ENCODE measurements at places on chromosomes 11 and 22.

DNA sequence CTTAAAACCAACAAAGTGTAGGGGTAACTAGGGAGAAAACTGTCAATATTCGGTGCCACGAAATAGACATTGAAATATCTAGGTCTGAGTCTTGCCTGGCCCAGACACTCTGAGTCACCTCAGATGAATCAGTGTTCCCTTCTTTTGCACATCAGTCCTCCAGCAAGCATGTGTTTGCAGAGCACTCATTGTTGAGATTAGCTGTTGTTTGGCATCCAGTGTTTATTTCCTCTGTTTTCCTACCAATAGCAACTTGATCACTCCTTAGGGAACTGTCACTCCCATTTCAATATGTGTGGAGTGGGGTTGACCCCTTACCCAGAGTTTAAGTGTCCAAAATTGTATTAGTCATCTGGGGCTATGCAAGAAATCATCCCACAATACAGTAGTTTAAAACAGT is 4.7 kb upstream of the ASCC2 start:
- DNase-seq: peak; percentile 71

DNA sequence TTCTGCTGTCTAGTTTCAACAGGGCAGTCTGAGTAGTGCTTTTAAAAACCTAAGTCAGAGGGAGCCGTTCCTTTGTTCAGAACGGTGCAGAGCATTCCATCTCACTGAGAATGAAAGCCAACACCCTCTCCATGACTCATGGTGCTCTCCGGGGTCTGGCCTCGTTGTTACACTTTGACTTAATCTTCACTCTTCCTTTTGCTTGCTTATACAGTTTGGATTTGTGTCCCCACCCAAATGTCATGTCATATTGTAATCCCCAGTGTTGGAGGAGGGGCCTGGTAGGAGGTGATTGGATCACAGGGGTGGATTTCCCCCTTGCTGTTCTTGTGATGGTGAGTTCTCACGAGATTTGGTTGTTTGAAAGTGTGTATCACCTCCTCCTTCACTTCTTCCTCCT is 292.2 kb downstream of the ST3GAL4 start:
- no peak for DNase-seq

- DNase-seq: no peak
Measured at GRCh38 chr11:35323076-35323868, 96.1 kb downstream of the SLC1A2 start.

- no peak for DNase-seq
Measured at GRCh38 chr22:45880091-45880715, 96.8 kb downstream of the WNT7B start.

DNA sequence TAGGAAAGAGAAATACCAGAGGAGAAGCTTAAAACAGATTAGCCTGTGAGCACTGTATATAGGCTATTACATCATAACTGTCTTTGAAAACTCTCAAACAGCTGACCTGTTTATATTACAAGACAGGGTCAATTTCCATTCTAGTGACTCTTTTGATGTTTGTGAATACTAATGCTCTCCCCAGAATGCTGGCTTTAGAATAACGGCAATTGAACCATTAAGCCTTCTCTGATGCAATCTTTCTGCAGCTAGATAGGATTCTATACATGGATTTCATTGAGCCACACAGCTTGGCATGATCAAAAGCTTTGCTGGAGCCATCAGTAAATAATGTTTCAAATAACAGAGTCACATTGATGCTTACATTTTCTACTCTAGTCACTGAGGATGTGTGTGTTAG is 122.7 kb upstream of the FAT3 start:
- DNase-seq: no peak

DNA sequence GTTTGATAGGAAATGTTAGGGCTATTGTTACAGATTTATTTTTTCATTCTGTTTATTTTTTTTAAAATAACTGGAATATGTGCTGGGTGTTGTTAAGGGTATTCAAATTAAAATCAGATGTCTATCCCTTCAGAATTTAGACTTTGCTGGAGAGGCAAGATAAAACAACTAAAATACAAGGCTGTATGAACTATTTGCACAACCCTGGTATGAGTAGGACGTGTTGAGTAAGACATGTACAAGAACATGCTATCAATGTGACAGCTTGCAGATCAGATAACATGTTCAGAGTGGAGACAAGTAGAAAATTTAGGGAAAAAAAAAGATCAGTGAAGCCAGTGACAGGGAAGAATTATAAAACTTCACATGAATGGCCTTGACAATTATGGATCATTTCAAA is 853.5 kb downstream of the METTL15 start:
- DNase-seq: no peak

DNA sequence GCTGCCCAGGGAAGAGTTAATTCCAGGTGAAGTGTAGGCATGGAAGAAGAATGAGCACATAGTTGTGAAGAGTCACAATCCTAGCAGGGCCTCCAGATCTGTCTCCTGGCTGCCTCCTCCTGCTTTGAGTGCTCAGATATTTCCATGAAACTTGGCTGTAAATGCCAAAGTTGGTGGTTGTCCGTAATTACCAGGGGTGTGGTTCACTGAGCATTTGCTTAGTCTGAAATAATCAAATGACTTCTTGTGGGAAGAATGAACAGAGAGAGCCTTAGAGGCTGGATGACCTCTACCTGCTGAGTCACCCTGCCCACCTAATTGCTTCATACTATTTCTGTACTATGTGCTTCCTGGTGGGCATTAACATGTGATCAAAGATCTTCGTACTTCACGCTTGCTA is 50.9 kb downstream of the APIP start:
- DNase-seq: peak; percentile 3

DNA sequence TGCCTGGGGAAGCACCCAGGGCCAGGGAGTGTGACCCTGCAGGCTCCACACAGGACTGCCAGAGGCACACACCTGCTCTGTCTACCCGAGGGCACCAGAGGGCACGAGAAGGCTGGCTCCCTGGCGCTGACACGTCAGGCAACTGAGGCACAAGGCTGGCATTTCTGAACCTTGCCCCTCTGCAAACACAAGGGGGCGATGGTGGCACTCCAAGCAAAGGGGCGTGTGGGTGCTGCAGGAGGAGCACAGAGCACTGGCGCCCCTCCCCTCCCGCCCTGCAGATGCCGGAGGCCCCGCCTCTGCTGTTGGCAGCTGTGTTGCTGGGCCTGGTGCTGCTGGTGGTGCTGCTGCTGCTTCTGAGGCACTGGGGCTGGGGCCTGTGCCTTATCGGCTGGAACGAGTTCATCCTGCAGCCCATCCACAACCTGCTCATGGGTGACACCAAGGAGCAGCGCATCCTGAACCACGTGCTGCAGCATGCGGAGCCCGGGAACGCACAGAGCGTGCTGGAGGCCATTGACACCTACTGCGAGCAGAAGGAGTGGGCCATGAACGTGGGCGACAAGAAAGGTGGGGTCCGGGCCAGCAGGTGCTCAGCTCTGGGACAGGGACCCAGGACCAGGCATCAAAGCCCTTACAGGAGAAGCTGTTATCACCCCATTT is 20.8 kb upstream of the TXNRD2 start:
- DNase-seq: peak; percentile 52

DNA sequence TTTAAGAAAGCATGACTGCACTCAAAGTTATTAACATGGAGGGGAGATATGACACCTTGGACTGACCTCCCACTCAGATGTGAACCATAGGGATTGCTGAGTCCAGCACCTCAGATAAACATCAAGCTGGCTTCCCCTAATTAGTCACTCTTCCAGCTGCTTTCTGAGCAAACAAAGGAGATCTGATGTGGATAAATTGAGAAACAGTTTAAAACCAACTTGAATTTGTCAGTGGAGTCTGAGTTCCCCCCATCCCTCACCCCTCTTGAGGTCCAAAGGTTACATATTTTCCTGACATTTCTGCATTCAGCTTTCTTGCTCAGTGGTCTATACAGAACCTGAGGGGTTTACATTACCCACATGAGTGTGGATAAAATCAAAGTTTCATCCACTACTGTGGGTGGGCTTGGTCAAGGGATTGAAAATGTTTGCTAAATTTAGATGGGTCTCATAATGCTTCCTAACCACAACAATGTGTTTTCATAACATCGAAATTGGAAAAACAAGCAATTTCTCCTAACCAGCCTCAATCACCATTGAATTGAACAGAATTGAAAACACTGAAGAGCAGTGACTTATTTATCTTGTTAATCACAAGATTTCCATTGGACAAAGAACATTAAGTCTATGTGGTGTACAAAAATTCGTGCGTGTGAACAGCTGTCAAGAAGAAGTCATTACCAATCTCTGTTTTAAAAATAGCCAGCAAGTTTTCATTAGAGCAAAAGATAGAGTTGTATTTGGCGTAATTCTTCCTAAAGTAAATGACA is 292.3 kb downstream of the METTL15 start:
- no peak for DNase-seq

- peak; percentile 35 for DNase-seq
Measured at GRCh38 chr11:31820438-31820818, 9.3 kb upstream of the PAX6 start.

- DNase-seq: no peak
Measured at GRCh38 chr22:42433754-42434682, 1.8 kb upstream of the NFAM1 start.
